ENCODE measurements at places on chromosomes 13 and 19.

DNA sequence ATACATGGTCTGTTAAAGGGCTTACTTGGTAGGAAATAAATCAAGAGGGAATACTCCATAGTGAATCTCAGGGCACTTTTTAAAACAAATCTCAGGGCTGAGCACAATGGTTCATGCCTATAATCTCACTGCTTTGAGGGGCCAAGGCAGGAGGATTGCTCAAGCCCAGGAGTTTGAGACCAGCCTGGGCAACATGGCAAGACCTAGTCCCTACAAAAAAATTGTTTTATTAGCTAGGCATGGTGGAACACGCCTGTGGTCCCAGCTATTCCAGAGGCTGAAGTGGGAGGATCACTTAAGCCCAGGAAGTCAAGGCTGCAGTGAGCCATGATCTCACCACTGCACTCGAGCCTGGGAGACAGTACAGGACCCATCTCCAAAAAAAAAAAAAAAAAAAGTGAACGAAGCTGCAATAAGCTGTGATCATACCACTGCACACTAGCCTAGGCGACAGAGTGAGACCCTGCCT, 25.2 kb downstream of the ABCC4 start:
- DNase-seq: no peak

- DNase-seq: no peak
Measured at GRCh38 chr19:55424518-55424917, 16.9 kb upstream of the UBE2S start.

DNA sequence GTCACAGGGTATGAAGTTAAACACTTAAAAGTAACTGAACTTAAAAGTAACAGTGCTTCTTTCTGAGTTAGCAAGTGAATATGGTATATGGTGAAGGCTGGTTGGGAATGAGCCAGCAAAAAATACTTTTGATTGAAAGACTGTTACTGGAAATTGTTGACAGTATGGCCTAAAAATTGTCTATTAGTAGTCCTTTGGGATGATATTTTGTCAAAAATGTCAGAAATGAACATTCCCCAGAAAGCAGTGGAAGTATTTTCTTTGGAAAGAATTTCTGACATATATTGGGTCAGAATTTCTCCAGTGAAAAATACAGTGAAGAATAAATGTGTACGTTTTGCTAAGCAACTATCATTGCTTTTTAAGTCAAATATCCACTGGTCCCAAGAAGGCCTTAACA, 860.5 kb downstream of the PCDH9 start:
- DNase-seq: no peak

DNA sequence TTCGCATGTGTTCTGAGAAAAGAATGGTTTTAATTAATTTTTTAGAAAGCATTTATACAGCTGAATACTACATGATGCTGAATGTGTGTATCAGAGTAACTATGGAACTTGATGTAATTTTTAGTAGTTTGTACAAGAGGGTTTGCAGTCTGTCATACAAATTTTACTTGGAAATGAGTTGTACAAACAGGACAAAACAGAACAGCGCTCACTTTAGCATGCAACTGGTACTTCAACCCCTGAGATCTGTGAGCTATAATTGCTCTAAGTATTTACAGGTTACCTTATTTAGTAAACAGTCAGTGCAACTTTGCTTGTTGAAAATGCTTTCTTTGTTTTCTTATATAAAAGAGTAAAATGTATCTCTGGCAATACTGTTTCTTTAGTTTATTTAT, 706 bp downstream of the TNFRSF19 start:
- DNase-seq: no peak

DNA sequence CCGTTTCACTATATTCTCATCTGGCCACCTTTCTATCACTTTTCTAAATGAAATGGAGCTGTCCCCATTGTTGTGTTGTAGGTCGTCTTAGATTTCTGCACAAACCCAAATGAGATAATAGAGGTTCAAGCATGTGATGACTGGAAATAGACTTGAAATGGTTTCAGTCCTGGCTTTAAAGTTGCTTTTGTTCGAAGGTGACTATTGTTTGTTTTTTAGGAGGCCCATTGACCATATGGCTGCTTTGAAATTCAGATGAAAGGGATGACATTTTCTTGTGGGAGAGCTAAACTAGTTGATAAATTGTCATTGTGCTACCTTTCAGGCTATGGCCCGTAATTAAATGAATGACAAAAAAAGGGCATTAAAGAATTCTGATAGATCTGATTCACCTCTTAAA, 583.7 kb downstream of the GPC6 start:
- DNase-seq: no peak

DNA sequence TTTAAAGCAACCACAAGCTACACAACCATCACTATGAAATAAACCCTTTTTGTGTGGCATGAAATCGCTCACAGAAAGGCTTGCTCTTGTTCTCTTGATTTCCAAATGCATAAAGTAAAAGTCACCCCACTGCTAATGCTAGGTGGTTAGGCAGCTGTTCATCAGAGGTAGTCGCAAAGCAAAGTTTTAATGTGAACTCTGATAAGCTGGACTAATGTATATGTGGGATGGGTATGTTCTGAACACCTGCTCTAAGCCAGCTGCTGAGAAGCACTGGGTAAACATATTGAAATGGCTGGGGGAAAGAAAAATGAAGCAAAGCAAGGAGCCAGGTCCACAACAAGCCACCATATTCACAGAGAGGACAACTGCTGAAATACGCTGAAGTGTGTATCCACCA, 142.3 kb downstream of the KLF12 start:
- no peak for DNase-seq

- DNase-seq: no peak
Measured at GRCh38 chr19:4966591-4966990, 2.3 kb upstream of the KDM4B start.

DNA sequence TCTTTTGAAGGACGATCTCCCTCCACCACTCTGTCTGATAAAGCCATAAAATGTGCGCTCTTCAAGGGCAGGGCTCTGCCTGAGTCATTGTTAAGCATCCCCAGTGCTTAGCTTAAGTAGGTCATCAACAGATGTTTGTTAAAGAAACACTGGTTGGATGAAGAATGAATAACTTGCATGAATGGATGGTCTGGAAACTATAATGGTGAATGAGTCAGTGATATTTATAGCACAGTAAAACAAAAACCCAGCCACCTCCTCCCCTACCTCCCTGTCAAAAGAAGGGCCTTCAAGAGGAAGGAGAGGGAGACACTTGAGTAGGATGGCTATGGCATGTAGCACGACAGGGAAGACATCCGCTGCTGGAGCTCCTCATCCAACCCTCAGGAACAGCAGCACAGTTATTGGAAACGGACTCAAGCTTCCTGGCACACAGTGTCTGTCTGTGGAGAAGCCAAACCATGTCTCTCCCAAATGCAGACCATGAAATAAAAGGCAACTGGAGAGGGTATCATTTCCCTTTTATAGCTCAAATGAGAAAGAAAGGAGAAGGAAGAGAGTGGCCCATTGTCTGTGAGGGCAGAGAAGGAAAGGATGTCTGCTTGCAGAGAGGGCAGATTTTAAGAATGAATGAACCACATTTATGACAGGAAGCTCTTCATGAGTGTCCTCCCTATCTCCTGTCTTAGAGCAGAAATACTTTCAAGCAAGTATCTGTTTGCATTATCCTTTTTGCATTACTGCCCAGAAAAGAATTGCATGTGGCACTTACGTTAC, 183.5 kb upstream of the UBL3 start:
- no peak for DNase-seq

DNA sequence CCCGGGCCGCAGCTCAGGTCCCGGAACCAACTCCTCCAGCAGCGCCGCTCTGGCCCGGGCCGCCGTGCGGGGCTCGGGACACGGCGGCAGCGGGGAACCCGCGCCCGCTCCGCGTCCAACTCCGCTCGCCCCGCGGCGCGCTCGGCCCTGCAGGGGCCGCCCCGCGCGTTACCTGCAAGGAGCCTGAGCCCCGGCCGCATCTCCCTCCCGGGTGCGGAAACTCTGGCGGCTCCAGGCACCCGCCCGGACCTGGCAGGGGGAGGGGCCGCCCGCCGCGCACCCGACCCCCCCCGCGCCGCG, at the start of gene TMTC4:
TSS of gene TMTC4 (minus strand) at position 224 of the 300 bp plus-strand sequence. CDS start 4,433 bp downstream, outside the sequence.
- no peak for DNase-seq

- DNase-seq: no peak
Measured at GRCh38 chr13:112742583-112742982, 52.7 kb downstream of the ATP11A start.

DNA sequence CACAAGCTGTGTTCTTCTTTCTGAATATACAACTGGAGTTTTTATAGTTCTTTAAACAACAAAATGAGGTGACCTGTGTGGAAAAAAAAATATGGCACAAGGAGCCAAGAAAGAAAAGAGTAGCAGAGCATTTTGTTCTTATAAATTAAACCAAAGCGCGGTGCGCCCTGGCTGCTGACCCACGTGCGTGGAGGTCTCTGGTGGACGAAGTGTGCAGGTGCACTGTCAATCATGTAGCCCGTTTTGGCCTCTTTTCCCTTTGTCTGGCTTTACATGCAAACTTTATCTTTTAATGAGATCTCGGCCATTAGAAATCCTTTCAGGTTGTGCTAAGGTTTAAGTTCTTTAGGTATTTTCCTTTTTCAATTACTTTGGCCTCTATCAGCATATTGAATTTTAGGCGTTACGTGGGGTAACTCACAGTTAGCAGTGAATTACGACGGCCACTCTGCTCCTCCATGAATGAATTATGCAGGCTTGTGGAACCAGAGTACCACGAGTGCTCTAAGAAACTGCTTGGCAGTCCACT, 443.9 kb upstream of the SLC10A2 start:
- DNase-seq: no peak

DNA sequence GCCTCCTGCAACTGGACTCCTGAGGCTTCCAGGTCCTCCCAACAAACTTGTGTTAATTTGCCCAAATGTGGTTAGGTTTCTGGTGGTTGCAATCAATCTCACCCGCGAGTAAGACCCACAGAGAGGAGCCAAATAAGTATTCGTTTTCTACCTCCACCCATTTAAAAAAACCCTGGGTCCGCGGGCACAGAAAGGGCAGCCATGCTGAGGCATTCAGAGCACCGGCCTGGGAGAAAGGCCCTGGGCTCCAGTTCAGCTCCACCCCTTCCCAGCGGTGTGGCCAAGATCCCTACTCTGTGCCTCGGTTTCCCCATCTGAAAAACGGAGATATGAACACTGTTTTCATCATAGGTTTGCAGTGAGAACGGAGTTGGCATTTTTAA, 56.9 kb downstream of the PEPD start:
- DNase-seq: no peak

GRCh38 chr19:38139122-38139521, 84.9 kb downstream of the DPF1 start:
- no peak for DNase-seq

GRCh38 chr19:33860312-33861090, 63.8 kb downstream of the KCTD15 start:
- DNase-seq: no peak

- no peak for DNase-seq
Measured at GRCh38 chr13:51960766-51961165, 50.5 kb downstream of the ATP7B start.

- DNase-seq: no peak
Measured at GRCh38 chr13:59354665-59355369, 808.9 kb downstream of the DIAPH3 start.

DNA sequence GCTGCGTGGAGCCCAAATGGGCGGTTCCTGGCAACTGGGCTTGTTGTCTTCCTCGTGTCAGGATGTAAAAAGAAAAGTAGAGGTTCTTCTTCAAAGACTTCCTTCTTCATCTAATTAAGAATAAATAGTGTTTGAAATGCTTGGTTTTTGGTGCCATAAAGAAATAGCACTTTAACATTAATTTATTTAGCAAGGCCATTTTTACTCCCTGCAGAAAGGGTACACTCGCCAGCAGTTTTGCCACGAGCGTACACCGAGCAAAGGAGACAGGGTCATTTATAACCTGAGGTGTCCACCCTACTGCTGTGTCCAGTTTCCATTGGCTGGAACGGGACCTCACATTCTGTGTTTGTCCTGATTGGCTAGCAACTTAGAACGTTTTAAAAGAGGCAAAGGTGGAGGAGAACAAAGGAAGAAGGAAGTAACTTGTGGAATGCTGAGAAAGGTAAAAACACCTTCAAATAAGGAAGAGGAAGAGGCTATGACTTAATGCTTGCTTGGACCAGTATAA, 21.8 kb upstream of the OR10H1 start:
- no peak for DNase-seq

GRCh38 chr13:42466123-42466522, 107.8 kb upstream of the TNFSF11 start:
- no peak for DNase-seq

GRCh38 chr13:98212763-98213162, 35.7 kb upstream of the RNF113B start:
- DNase-seq: no peak

DNA sequence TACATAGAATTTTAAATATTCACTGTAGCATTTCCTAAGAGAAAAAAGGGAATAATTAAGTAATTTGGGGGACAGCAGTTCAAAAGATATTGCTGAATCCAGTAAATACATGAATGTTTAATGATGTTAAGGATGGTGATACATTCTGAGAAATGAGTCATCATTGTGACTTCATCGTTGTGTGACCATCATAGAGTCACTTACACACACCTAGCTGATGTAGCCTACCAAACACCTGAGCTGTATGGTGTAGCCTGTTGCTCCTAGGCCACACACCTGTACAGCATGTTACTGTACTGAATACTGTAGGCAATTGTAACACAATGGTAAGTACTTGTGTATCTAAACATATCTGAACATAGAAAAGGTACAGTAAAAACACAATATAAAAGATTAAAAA, 34.8 kb downstream of the ATP7B start:
- DNase-seq: no peak
